ENCODE measurements at places on chromosomes 5 and 9.

DNA sequence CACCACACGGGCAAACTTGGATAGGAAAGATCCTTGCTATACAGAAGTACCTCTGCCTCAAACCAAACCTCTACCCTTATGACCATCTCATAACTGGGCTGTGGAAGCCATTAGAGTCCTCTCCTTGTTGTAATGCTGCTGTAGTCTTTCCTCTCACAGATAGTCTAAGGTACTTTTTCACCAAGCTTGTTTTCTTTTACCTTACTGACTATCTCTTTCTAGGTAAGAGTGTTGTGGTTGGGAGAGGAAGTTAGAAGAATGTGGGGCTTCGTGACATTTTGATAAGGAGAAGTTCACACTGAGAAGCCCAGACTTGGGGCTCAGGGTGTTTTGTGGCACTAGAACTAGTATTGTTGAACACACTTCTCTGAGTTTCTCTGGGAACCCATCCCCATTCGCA, 8.9 kb downstream of the CFAP95 start:
- DNase-seq: no peak

DNA sequence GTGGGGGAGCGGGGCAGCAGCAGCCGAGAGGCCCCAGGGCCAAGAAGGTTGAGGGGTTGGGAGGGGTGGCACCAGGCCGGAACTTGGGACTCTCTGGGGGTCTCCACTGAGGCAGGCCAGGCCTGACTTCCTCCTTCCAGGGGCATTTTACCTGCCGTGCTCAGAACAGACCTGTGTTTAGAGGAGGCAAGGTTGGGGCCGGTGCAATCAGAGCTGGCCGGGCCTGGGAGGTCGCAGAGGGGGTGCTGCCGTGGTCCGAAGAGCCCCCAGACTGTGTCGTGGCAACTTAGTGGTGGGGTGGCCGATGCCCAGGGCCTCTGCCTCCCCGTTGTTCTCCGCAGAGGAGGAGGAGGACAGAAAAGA, 21.8 kb downstream of the GLT6D1 start:
- DNase-seq: no peak

DNA sequence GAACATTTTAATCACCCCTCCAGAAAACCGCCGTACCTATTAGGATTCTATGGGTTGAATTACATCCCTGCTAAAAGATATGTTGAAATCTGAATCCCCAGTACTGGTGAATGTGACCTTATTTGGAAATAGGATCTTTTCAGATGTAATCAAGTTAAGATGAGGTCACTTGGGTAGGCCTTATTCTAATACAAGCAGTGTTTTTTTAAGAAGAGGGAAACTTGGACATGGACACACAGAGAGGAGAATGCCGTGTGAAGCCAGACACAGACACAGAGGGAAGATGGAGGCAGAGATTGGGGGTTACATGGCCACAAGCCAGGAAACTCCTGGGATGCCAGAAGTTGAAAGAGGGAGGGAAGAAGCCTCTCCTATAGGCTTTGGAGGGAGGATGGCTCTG, 183.5 kb downstream of the GNA14 start:
- no peak for DNase-seq

DNA sequence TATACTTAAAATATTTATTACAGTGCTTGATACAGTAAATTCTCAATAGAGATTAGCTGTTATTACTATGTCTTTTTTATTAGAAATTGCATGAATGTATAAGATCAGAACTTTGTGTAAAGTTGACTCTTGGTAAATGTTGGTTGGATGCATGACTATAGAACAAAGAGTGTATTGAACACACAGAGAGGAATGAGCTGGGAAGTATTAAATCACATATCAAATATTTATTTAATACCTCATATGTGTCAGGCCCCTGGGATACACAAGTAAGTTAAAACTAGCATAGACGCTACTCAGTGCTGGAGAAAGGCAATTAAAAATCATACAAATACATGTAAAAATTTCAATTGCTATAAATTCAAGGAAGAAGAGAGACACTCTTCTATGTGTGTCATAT, 550.7 kb upstream of the TLE4 start:
- no peak for DNase-seq

- no peak for DNase-seq
These were observed 13.4 kb downstream of the COL23A1 start for GRCh38 chr5:178576591-178577351.

- DNase-seq: no peak
These were observed 2.8 kb downstream of the CAMK2A start for GRCh38 chr5:150286820-150287219.

DNA sequence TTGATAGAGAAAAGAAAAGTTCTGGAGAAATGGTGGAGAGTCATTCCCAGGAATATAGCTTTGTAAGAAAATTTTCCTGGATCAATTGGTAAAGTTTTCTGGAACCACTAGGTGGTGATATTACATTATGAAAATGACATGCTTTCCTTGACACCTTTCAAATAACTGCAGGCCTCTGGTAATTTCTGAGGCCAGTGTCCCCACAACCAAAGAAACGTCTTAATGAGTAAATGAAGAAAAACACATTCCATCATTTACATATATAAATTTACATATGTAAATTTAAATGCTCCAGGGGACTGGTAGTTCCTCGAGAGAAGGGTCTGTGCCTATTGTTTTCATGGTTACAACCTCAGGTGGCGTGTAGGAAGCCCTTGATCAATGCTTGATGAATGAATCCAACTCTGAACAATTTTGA, 17.2 kb upstream of the RGS3 start:
- DNase-seq: no peak

GRCh38 chr9:38649731-38650363, 29.5 kb upstream of the ANKRD18A start:
- no peak for DNase-seq
